Activated CD4-positive, alpha-beta T cell treated with anti-CD3 and anti-CD28 coated beads, Interleukin-2, amount 10 ng/mL, durations not matched to agents 24 days and 14 days (primary cell): ENCODE measurements at places on chromosomes 16 and 17. TPM values are rescaled to one million over a fixed set of nuclear protein-coding genes. Genes with fewer than 3 reads are reported as not detected.

Gene LDHD
- total RNA-seq, result 0.09 and 0.24 TPM in 2 replicates

Gene KRT9
- not detected in 2 replicates for total RNA-seq

Gene TBC1D3K
- total RNA-seq, result not detected in 2 replicates

Gene AANAT
- total RNA-seq, result not detected in 2 replicates

Gene CD300LG
- total RNA-seq, result not detected in 2 replicates

Gene TBC1D3E
- total RNA-seq, result not detected in 2 replicates

Gene SMIM36
- total RNA-seq, result not detected in 2 replicates

Gene LUC7L3
- 125 and 133 TPM in 2 replicates for total RNA-seq

Gene GDPD3
- total RNA-seq, result 6.0 and 6.6 TPM in 2 replicates

Gene STX1B
- 0.75 and 0.78 TPM in 2 replicates for total RNA-seq

Gene PPY
- total RNA-seq, result not detected in 2 replicates

Gene CCL15
- not detected in 2 replicates for total RNA-seq

Gene CDH11
- not detected in 2 replicates for total RNA-seq

Gene PYDC1
- total RNA-seq, result not detected in 2 replicates

Gene CMTM2
- total RNA-seq, result 0.51 and 0.95 TPM in 2 replicates
